ENCODE measurements at places on chromosomes 2 and 18.

DNA sequence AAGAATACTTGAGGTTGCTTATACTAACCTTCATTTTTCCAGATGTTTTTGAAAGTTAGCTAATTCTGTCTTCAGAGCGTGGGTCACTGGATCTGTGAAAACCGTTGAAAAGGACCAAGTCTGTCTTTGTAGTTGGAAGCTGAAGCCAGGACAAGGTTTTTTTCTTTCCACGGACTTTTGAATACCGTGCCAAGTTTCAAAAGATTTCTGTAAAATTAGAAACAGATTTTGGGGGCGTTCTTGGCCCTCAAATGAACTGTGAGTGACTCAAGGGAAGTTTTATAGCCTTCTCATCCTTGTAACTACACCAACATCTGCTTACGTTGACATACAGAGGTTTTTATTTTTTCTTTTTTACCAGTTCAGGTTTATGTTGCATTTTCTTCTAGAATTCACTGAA lies at the start of gene FAP:
Gene FAP, minus strand, starts transcription at position 152 of the 400 bp plus-strand sequence. Its CDS starts 118 bp downstream, at position 34.
- DNase-seq, result peak; percentile 83

DNA sequence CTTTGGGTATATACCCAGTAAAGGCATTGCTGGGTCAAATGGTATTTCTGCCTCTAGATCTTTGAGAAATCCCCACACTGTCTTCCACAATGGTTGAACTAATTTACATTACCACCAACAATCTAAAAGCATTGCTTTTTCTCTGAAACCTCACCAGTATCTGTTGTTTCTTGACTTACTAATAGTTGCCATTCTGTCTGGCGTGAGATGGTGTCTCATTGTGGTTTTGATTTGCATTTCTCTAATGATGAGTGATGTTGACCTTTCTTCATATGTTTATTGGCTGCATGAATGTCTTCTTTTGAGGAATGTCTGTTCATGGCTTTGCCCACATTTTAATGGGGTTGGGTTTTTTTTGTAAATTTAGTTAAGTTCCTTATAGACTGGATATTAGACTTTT lies 382.6 kb upstream of the ZNF804A start:
- no peak for DNase-seq

- no peak for DNase-seq
These were observed 78.8 kb upstream of the KCNE4 start for GRCh38 chr2:222973237-222973636.

GRCh38 chr2:144597894-144598593 lies 78.1 kb upstream of the ZEB2 start:
- DNase-seq, result no peak

All from HS-5 (cell line).